ENCODE measurements at places on chromosomes 7 and 10. TPM values are rescaled to one million over a fixed set of nuclear protein-coding genes. Genes with fewer than 3 reads are reported as not detected.

PALD1 gene
- total RNA-seq = 6.8 TPM

CFAP69 gene
- 2.6 TPM for total RNA-seq

SLC18A3 gene
- not detected for total RNA-seq

TRIM50 gene
- total RNA-seq = not detected

TBL2 gene
- 24.1 TPM for total RNA-seq

CAV2 gene
- 215 TPM for total RNA-seq

IMPDH1 gene
- 47.2 TPM for total RNA-seq

DNA sequence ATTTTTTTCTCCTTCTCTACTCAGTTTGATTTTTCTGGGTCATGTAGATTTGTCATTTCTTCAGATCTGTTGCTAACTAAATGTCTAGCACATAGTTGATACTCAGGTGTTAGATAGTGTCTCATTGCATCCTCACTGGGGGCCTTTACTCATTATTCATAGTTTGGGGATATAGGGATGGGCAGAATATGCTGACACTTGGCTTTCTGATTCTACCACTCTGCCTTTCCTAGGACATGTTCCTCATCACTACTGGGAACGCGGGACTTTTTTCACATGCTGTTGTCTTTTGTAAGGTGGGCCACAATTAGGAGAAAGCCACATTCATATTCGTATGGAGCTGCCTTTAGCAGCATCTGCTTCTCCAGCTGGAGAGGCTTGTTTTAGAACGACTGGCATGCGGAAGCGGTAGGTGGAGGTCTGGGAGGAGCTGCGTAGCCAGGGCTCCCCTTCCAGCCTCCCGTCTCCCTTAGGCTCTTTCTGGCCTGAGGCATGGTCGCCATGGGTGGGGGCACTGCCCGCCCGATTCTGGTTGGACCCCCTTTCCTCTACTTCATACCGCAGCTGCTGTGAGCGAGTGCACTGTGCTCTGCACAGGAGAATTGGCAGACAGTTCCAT is 78.8 kb downstream of the SND1 start:
- no peaks in the 10 kb centered on the region for H3K4me1 ChIP-seq
- no peak overlapping the region for H3K27ac ChIP-seq
- H3K27me3 ChIP-seq = no peaks in the 10 kb centered on the region
- H3K4me3 ChIP-seq = no peak overlapping the region
- H3K36me3 ChIP-seq = peaks cover 51% of the 10 kb centered on the region

DNA sequence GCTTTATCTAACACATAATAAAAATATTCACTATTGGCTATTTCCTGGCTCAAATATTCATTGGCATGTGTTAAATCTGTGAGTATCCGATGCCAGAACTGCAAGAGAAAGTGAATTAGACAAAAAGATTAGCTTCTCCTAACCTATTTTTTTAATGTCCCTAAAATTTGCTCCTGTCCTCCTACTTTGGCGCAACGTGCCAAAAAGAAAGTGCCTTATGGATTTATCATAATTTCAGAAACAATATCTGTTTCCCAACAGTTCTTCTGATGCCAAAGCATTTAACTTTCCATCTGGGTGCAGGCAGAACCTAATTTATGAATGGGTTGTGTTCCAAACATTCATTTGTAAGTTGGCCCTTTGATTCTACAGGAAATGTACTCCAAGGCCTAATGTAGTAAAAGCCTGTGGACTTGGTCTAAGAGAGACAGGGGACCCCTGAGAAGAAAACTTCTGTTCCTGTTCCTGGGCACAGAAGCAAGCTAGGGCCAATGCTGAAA is 15.4 kb downstream of the PIP4K2A start:
- H3K27me3 ChIP-seq = no peaks in the 10 kb centered on the region
- no peak for DNase-seq
- H3K4me3 ChIP-seq = no peak overlapping the region
- H3K36me3 ChIP-seq = no peaks in the 10 kb centered on the region
- H3K4me1 ChIP-seq = peaks cover 20% of the 10 kb centered on the region
- H3K27ac ChIP-seq = no peak overlapping the region

DNA sequence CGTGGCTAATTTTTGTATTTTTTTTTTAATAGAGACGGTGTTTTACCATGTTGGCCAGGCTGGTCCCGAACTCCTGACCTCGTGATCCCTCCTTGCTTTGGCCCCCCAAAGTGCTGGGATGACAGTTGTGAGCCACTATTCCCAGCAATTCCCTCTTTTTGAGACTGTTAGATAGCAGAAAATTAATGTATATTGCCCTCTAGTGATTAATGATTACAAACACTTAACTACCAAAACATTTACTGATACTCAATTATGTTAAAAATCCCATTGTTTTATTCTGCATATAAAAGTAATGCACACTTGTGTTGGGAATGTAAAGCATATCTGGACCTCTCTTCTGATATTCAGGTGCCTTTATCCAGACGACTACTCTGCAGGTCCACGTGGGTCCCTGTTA is 41.2 kb upstream of the COBL start:
- H3K4me1 ChIP-seq = no peaks in the 10 kb centered on the region
- DNase-seq = no peak
- no peaks in the 10 kb centered on the region for H3K36me3 ChIP-seq
- H3K27ac ChIP-seq = no peak overlapping the region

DNA sequence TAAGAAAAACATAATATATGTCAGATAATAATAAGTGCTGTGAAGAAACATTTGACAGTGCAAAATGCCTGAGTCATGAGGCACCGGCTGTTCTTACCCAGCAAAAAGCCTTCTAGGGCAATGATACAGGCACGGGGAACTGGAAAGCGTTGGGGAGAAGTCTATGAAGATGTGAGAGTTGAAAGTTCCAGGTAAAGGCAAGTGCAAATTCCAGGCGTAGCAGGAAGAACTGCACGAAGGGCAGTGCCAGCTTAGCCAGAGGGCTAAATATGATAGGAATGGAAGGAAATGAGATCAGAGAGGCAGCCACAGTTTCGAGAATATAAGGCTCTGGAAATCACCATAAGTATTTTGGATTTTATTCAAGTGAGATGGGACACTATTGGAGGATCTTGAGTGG is 87.0 kb downstream of the IPMK start:
- no peaks in the 10 kb centered on the region for H3K36me3 ChIP-seq
- no peaks in the 10 kb centered on the region for H3K27me3 ChIP-seq
- H3K4me1 ChIP-seq = no peaks in the 10 kb centered on the region
- H3K4me3 ChIP-seq = no peak overlapping the region

DNA sequence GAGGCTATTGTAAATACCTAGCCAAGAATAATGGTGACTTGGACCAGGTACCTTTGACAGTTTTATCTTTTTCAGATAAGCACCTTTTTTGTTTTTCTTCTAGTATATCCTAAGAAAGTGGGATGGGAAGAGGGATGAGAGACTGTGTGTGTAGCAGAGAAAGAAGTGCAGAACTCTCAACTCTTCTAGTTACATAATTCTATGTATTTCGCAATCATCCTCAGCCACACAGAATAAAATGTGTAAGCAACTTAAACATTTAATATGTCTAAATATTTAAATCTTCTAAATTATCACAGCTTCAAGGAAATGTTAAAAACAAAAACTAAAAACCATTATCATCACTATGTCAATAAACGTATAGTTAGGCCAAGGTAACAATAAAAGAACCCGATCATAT is 42.6 kb upstream of the GSAP start:
- peaks cover 4% of the 10 kb centered on the region for H3K4me1 ChIP-seq
- H3K36me3 ChIP-seq = no peaks in the 10 kb centered on the region
- DNase-seq = no peak
- H3K4me3 ChIP-seq = no peak overlapping the region

DNA sequence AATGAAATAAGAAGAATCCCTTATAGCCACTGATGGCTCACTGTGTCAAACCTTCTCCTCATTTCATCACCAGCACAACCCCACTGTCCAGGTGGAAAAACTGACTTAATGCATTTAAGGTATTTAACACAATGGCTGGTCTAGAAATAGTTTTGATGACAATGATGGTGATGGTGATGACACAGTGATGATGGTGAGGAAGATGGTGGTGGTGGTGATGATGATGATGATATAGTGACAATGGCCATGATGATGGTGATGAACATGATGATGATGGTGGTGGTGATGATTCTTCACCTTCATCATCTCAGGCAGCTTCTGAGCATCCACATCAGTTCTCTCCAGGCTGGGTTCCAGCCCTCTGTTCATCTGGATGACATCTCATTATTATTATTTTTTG is 186.6 kb downstream of the TCERG1L start:
- H3K27me3 ChIP-seq = no peaks in the 10 kb centered on the region
- no peak overlapping the region for H3K27ac ChIP-seq

GRCh38 chr10:109974504-109975191 is 33.1 kb upstream of the ADD3 start:
- H3K36me3 ChIP-seq = no peaks in the 10 kb centered on the region
- H3K4me3 ChIP-seq = no peak overlapping the region
- no peaks in the 10 kb centered on the region for H3K4me1 ChIP-seq

DNA sequence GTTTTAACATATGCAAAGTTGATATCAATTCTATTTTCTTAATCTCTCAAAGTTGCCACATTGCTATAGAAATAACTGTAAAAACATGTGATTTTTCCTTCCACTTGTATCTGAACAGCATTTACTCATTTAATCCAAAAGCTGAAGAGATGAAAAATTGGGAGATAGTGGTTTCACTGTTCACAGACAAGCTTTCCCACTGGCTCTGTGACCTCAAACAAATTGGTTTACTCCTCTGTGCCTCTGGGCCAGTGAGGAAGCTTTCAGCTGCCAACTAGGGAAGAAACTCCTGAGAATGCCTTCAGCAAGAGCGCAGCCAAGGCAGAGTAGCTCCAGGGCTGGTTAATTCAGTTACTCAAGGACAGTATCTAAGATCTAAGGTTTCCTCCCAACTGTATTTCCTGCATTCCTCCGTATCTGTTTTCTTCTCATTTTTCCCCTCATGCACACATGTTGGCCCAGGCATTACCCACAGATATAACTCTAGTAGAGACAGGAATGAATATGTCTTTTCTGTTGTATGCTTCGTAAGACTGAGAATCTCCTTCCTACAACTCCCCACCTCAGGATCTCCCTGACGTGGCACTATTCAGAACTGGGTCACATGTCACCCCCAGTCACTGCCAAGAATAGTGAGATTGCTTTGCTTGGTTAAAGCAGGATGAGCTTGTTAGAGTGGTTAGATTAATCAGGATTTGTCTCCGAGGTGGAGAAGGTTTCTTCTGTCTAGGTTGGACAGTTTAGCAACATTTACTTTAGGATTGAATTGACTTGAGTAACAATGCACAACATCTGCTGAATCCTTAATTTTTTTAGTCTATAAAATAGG is 315.7 kb downstream of the NRG3 start:
- no peak overlapping the region for H3K27ac ChIP-seq
- H3K27me3 ChIP-seq = no peaks in the 10 kb centered on the region
- no peaks in the 10 kb centered on the region for H3K4me1 ChIP-seq
- H3K36me3 ChIP-seq = no peaks in the 10 kb centered on the region
- no peak overlapping the region for H3K4me3 ChIP-seq

- no peaks in the 10 kb centered on the region for H3K36me3 ChIP-seq
- no peak for DNase-seq
- no peak overlapping the region for H3K27ac ChIP-seq
- no peaks in the 10 kb centered on the region for H3K4me1 ChIP-seq
- H3K4me3 ChIP-seq = no peak overlapping the region
Observed at GRCh38 chr7:122719010-122719578, 16.4 kb upstream of the RNF148 start.

GRCh38 chr10:129658376-129659072 is 191.5 kb downstream of the MGMT start:
- no peak overlapping the region for H3K27ac ChIP-seq
- no peaks in the 10 kb centered on the region for H3K36me3 ChIP-seq
- no peak overlapping the region for H3K4me3 ChIP-seq
- DNase-seq = no peak

DNA sequence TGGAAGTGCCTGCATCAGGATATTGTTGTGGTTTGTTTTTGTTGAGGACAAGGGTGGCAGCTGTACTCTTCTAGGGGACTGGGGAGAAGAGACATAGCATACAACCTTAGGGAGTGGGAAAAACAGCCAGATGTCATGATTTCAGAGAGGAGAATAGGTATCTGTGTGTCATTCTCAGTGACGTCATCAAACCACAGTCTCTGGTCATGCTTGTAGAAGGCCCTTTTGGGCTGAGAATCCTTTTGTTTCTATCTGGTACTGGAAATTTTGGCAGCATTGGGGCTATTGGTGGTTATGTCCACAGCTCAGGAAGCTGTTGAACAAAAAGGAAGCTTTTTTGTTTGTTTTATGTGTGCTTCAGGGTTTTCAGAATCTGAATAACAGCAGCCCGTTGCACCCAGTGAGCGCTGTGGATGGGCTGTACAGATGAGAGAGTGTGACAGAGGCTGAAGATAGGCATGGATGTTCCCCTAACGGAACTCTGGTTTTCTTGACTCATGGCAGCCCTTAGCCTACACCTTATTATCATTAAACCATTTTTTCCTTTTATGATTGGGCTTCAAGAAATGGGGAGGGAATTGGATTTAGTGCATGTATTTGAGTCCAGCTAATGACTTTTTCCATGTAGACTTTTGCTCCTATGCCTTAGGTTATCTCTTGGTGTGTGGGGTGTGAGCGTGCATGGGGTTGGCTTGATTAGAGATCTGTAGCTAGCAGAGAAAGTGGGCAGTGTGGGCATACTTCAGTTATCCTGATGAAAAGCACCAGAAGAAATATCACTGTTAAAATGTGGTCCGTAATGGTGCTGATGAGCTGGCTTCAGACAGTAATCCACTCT is 65.7 kb downstream of the SND1 start:
- no peak overlapping the region for H3K27ac ChIP-seq
- H3K27me3 ChIP-seq = no peaks in the 10 kb centered on the region
- H3K4me3 ChIP-seq = no peak overlapping the region
- no peaks in the 10 kb centered on the region for H3K4me1 ChIP-seq
- DNase-seq = no peak
- H3K36me3 ChIP-seq = peaks cover 43% of the 10 kb centered on the region

GRCh38 chr7:104089612-104090011 is 100.2 kb upstream of the RELN start:
- H3K36me3 ChIP-seq = no peaks in the 10 kb centered on the region
- no peaks in the 10 kb centered on the region for H3K4me1 ChIP-seq
- H3K27ac ChIP-seq = no peak overlapping the region
- H3K4me3 ChIP-seq = no peak overlapping the region
- no peaks in the 10 kb centered on the region for H3K27me3 ChIP-seq

DNA sequence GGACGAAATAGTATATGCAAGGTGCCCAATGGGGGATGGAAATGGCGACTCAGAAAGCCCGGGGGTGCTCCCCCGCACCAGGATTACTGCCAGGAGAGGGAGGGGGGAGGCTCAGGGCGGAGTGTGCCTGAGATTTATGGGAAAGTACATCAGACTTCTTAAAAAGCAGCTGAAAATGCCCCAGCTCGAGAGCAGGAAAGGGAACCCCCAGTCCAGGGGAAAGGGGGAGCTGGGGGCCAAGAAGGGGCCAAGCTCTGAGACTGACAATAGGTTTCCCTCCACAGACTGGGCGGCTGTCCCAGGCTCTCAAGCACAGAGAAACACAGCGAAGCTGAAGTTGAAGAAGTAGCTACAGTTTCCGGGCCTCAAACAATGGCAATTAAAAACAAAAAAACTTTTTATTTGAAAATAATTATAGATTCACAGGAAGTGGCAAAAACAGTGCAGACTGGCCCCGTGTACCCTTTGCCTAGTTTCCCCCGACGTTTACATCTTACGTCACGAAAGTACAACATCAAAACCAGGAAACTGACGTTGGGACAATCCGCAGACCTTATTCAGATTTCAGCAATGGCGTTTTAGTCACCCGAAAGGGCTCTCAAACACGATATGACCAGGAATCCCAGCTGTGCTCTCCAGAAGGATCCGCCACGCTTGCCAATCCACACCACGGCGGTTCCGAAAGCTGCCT is 83.9 kb upstream of the FGFR2 start:
- no peaks in the 10 kb centered on the region for H3K36me3 ChIP-seq
- H3K4me3 ChIP-seq = no peak overlapping the region
- peak overlapping the region; percentile 42 for H3K27ac ChIP-seq

Data from heart left ventricle (tissue), 16 donors.